Left kidney (tissue), 8 donors: ENCODE measurements at places on chromosomes 7 and 10. TPM values are rescaled to one million over a fixed set of nuclear protein-coding genes. Genes with fewer than 3 reads are reported as not detected.
A peak's percentile ranks its signal among the peaks of the same experiment; 100 is the strongest.

DNA sequence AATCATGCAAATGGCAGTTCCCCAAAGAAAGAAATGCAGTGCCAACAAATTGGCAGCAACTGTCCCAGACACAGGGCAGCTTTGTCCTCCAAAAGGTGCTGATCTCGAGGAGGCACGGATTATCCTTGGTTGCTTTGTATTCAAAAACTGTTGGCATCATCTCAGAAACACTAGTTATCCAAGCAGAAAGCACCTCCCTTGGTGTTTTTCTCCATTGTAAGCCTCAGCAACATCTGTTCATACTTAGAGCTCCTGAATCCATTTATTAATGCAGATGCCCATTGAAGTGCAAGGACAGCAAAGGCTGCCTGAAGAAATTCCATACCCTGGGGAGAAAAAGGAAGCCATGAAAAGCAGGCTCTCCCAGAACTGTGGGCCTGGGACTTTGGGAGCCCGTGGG is 1.1 kb upstream of the NPS start:
- DNase-seq: no peak

- DNase-seq: no peak
Observed at GRCh38 chr7:128833946-128834325, 3.7 kb downstream of the FLNC start.

GRCh38 chr10:70914316-70914864 is 26.0 kb upstream of the PCBD1 start:
- DNase-seq: no peak

- peak; percentile 44 for DNase-seq
Observed at GRCh38 chr7:155003092-155003375, at the start of gene PAXIP1. Gene PAXIP1 (minus strand): TSS chr7:155003124. CDS start chr7:155002929, 195 bp downstream.

GRCh38 chr7:113698556-113699220 is 220.1 kb downstream of the PPP1R3A start:
- peak; percentile 29 for DNase-seq

CUL1 gene
- 62.9 TPM for polyA plus RNA-seq
